M059J (cell line): ENCODE measurements at places on chromosomes 1 and 21. TPM values are rescaled to one million over a fixed set of nuclear protein-coding genes. Genes with fewer than 3 reads are reported as not detected.
A peak's percentile ranks its signal among the peaks of the same experiment; 100 is the strongest.

The OR2M3 gene
- not detected in 2 replicates for total RNA-seq

GRCh38 chr1:221394011-221394544, 347.8 kb downstream of the DUSP10 start:
- peak; percentile 98 for DNase-seq

The CELA2B gene
- total RNA-seq, result not detected in 2 replicates

- no peak for DNase-seq
Measured at GRCh38 chr1:160307118-160307791, 22.3 kb upstream of the PEX19 start.

DNA sequence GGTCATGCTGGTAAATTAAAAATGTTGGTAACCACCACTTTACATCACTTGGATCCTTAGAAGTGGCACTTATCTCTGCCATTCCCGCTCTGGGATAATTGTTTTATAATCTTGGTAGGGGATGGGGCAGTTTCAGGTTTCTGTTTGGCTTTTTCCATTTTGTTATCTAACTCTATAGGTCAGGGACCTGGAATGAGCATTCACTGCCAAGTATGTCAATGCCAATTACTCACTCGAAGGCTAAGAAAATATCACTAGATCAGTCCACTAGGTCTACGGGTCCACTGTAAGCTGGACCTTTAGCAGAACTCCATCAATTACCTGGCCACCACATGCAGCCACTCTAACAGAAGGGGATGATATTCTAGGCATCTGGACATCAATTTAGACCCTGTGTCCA, 4.5 kb upstream of the DIP2A start:
- no peak for DNase-seq

The SV2A gene
- 13.1 and 20.5 TPM in 2 replicates for total RNA-seq

- no peak for DNase-seq
Measured at GRCh38 chr1:205436776-205437410, 15.0 kb upstream of the LEMD1 start.

The SPATA1 gene
- total RNA-seq, result 0.30 TPM in 1 of 2 replicates, not detected in the other

DNA sequence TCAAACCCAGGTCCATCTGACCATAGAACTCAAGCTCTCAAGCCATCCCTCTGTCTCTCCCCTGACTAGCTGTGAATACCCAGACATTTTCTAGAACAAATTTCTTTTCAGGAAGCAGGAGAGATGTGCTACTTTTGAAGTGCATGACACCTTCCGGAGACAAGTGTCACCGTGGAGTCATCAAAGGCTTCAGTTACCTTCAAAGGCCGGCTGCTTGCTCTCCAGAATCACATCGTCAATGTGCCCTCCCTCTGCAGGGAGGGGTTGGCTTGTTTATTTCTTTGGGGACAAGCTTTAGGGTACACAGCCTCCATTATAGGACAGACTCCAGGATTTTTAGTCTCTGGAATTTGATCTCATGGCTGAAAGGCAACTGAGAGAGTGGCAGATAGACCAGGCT, 37.7 kb upstream of the IGSF21 start:
- no peak for DNase-seq

GRCh38 chr1:21396516-21396915, 43.4 kb upstream of the NBPF3 start:
- DNase-seq, result no peak

- DNase-seq, result peak; percentile 72
Measured at GRCh38 chr1:117271959-117272358, 61.2 kb upstream of the VTCN1 start.

GRCh38 chr21:42941696-42942085, 16.3 kb upstream of the ERVH48-1 start:
- no peak for DNase-seq

The MATN1 gene
- total RNA-seq, result 0.10 TPM in 1 of 2 replicates, not detected in the other

GRCh38 chr21:46253610-46254124, 25.1 kb upstream of the LSS start:
- DNase-seq, result no peak

The CSTB gene
- 29.6 and 35.7 TPM in 2 replicates for total RNA-seq

GRCh38 chr1:200260597-200261335, 149.1 kb downstream of the ZNF281 start:
- no peak for DNase-seq

DNA sequence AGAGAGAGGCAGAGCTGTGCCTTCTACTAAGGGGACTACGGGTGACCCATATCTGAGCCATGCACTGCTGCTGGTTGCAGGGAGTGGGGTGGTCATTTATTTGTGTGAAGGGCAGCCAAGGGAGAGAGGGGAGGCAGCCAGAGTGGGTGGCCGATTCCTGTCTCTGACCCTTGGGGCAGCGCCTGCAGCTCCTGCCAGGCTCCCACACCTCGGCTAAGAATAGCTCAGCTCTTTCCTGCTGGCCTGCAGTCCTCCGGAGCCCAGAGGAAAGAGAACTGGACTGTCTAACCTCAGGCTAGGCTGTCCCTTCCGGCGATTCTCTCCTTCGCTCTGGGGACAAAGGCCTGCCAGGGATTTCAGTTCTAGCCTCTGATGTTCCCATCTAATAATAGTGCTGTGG, 11.6 kb upstream of the CD34 start:
- DNase-seq, result no peak

DNA sequence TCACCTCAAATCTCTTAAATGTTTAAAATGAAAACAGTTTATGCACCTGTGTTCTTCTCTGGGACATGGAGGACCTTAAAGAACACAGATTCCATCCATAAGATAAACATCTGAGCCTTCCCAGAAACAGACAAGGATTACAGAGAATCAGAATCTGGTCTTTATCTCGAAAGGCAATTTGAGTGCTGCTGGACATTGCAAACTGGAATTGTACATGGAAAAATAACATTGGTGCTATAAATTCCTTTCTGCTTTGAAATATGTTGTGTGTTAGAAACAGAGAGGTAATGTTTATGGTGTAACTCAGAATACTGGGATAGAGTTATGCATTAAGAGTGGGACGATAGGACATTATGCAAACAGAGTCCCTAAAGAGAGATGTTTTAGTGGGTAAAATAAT, 6.6 kb upstream of the DDR2 start:
- DNase-seq, result no peak

DNA sequence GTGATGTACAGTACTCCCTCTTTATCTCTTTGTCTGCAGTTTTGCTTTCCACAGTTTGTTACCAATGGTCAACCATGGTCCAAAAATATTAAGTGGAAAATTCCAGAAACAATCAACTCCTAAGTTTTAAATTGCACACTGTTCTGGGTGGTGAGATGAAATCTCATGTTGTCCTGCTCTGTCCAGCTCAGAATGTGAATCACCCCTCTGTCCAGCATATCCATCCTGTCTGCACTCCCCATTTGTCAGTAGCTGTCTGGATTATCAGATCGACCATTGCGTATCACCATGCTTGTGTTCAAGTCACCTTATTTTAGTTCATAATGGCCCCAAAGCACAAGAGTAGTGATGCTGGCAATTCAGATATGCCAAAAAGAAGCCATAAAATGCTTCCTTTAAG, 118.2 kb upstream of the PDE4B start:
- peak; percentile 14 for DNase-seq

GRCh38 chr21:34690041-34690792, 21.4 kb downstream of the CLIC6 start:
- DNase-seq, result no peak

- peak; percentile 20 for DNase-seq
Measured at GRCh38 chr1:72241397-72241796, 40.9 kb downstream of the NEGR1 start.
